ENCODE measurements at places on chromosomes 3 and 15.

DNA sequence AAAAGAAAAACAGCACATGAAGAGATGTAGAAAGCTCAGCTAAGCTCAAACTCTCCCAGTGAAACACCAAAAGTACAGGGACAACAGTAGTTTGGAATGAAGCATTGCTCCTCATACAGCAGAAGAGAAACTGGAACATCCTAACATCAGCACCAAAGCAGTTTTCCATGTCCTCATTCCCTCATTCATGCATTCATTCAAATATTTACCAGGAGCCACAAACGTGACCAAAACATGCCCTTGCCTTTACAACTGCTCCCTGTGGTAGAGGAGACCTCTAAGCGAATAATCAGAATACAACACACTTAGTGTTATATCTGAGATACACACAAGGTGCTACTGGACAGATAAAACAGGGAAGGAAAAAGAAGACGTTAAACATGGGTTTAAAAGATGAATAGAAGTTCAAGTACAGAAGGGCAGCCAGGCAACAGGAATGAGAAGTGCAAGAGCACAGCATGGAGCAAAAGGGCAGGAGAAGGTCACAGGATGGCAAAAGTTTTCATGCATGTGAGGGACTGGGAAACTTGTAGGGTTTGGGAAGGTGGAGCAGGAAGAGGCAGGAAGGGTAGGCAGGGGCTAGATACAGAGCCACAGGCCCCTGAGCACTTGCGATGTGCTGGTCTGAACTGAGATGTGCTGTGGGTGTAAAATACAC, 58.5 kb upstream of the LMCD1 start:
- no peak for DNase-seq

DNA sequence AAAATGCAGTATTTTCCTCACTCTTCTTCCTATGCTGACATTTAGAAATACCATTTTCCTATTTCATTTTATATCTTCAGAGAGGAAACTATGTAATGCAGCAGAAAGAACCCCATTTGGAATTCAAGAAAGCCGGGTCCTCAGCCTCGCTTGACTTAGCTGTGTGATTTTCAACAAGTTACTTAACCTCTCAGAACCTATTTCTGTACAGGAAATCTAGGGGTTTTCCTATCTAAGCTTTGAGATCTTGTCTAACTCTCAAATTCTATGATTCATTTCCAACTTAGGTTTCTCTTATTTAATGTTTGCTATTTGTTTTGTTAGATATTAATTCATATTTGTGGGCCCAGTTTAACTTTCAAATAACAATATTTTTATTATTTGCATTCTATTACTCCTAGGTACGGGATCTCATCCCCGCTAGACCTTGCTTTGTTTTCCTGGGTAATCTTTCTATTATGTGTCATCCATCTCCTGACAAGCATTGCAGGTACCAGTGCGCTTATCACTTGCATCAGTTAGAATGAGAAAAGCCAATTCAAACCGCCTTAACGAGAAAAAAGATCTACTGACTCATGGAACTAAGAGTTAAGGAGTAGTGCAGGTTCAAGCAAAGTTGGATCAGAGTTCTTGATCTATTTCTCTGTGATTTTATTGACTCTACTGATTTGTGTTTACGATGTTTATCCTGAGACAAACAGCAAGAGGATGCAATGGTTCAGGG, 70.6 kb upstream of the BHLHE40 start:
- DNase-seq, result no peak

GRCh38 chr15:55124616-55125015, 72.1 kb downstream of the RSL24D1 start:
- no peak for DNase-seq

DNA sequence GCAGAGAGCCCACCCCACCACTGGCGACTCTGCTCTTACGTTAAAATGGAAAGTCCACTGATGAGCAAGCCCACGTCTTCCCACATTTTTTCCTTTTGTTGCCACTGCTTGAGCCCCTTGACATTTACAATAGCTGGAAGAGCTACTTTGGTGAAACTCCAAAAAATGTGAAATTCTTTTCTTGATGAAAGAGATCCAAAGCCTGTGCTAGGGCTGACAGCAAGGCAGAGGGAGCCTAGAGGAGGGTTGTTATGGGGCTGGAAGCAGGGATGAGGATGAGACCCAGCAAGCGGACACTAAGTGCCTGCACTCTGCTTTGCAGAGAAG, 97.1 kb downstream of the CEMIP start:
- DNase-seq, result no peak

DNA sequence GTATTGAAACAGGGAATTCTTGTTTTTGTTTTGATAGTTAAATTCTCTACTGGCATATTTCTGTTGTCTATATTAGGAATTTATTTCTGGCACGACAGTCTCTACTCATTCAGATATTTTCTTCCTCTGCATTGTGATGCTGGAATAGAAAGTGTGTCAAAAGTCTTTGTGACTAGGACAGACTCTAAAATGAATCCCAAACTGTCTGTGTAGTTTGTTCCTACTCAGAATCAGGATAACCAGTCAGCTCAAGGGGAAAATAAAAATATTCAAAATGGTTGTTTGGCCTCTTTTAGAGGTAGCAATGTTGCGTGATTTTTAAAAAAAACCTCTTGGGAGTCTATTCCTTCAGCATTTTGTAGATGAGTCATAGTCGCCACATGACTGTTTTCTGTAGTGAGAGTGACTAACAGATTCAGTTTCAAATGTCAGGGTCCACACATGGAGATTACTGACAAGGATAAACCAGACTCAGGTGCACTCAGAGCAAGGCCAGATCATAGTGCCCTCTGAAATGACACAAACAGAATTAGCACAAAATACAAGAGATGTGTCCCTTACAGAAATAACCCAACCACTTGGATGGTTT, 13.1 kb downstream of the SLC7A14 start:
- DNase-seq, result no peak

- no peak for DNase-seq
Observed at GRCh38 chr15:43516185-43516584, 1.2 kb upstream of the MAP1A start.

DNA sequence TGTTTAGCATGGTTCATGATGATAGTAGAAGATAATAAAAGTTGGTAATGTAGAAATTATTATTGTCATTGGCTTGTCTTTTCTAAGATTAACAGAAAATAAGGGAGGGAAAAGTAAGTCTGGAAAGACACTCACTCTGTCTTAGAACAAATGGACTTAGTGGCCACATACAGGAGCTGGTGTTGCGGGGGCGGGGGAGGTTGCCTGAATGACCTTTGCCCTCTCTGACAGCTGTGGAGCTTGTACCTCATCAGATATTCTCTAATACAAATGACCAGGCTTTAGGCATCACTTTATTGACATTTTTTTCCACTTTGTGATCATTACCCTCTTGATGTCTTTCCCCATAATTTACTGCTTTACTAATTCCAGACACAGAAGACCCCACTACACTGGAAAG, 5.9 kb downstream of the TAGLN3 start:
- DNase-seq, result no peak

DNA sequence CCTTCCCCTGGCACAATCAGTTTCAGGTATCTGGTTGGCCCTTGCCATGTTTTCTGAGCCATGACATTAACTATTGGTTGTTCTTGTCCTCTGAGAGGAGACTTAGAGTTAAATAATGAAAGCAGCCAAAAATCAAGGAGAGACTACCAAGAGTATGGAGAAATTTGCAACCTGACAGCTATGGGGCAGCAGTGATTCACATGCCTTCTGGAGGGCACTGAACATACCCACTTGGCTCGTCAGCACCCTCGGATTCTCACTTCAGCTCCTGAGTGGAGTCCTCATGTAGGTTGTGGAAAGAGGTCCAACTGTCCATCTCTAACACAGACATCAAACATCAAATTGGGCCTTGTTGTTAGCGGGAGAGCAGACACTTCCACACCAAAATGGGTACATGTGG, 265.6 kb downstream of the EBLN2 start:
- no peak for DNase-seq

GRCh38 chr3:71072287-71072686, 511.2 kb downstream of the FOXP1 start:
- DNase-seq, result no peak

DNA sequence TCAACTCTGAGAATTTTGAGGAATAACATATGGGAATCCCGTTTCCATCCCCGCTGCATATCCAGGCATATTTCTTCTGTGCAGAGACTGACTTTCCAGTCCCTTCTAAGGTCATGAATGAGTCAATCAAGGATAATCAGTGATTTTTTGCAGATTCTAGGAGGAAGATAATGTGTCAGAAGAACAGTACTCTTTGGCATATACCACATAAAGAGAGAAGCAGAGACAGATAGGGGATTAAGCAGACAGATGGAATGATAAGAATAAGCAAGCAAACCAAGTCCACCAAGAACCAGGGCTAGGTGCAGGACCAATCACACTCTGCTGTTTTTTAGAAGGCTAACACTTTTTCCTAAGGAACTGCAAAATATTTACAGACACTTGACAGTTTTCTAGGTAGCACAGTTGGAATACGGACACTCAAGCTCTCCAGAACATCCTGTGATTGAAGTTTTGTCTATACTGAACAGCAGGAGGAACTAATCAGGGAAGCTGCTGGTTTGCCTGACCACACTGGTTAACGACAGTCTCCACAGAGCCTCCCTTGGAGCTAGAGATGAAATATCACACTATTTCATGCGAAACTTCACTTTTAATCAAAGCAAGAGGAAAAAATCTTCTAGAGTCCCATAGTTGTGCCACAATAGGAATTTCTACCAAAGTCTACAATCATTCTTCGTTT, 450.0 kb upstream of the KCNMB2 start:
- DNase-seq, result no peak

DNA sequence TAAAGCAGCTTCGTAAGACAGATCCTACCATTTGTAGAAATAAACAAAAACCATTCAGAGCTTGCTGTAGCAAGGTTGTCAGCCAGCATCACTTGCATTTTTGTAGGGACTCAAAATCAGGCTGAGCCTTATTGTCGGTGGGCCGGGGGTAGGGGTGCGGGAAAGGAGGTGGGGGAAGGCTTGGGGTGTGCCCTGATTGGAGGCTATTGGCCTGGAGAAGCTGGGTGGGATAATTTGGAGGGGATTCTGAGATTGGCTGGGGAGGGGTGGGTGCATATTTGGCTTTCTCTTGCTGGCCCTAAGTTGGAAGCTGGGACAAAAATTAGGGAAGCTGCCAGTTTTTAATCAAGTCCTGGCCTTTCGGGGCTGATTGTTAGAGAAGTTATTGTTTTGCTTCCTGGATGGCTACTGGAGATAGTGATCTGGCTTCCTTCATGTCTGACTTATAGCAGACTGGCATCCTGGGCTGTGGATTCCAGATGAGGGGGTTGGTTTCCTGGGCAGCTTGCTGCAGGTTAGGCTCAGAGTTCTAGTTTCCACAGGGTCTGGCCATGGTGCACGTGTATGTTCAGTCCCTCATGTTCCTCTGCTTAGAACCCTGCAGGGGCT, 22.8 kb downstream of the STOML1 start:
- no peak for DNase-seq

DNA sequence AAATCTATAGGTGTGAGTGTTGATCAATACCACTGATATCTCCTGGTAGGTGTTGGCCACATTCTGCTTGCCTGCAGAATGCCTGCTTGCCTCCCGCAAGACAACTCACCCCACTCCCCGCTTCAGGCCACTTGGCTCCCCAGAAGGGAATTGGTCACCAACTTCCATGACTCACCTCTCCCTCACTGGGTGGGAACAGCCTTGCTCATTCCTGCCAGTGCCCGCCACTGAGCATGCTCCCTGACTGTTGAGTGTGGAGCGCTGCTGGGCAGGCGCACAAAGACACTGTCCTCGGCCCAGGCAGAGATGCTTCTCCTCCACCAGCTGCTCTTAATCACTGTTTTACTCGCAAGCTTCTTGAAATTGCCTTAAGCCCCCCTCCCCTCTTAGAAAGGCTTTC, 57.3 kb upstream of the PPP2R3A start:
- DNase-seq, result no peak

- no peak for DNase-seq
Observed at GRCh38 chr3:12473511-12473910, 10.8 kb upstream of the TSEN2 start.

GRCh38 chr3:20111836-20112235, 71.6 kb downstream of the KAT2B start:
- no peak for DNase-seq

DNA sequence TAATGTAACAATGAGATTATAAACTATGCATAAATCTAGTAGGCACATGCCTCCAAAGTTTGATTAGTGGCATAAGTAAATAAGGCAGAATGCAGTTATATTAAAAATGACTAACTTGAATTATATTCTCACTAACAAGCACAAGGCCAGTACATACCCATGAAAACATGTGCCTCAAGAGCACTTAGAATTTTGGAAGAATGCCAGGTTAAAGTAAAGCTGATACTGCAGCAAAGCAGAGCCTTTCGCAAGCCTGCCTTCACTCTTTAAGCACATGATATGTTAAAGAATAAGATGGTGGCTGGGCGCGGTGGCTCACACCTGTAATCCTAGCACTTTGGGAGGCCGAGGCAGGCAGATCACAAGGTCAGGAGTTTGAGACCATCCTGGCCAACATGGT, 49.0 kb downstream of the KBTBD12 start:
- no peak for DNase-seq

GRCh38 chr15:36172955-36173354, 406.5 kb upstream of the CDIN1 start:
- no peak for DNase-seq

GRCh38 chr3:10008588-10009344, 17.5 kb upstream of the FANCD2 start:
- DNase-seq, result peak; percentile 56

- DNase-seq, result no peak
Observed at GRCh38 chr3:120177151-120177550, 82.9 kb upstream of the GSK3B start.

DNA sequence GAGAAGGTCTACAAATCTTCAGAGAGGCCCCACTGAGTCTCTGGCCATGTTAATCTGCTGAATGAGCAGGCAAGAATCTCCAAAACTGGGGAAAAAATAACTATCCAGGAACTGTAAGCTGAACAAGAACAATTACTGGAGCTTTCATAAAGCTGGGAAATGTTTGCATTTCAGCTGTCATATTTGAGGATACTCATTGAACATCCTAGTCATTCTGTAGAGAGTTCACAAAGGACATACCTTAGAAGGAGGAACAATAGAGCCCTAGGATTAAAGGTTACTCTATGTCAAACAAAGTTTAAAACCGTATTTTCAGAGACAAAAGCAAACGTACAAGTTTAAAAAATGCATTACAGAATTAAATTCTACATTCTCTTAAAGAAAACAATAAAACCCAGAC, 257.5 kb downstream of the SCAPER start:
- DNase-seq, result no peak
